ENCODE measurements at places on chromosomes 13 and 19. TPM values are rescaled to one million over a fixed set of nuclear protein-coding genes. Genes with fewer than 3 reads are reported as not detected.

Gene ZNF888
- total RNA-seq: 0.03 TPM

Gene FCAR
- total RNA-seq: not detected

Gene LILRB4
- total RNA-seq: not detected

Gene FAM124A
- 1.6 TPM for total RNA-seq

- no peak for DNase-seq
Measured at GRCh38 chr13:110517505-110518225, 43.9 kb downstream of the RAB20 start.

DNA sequence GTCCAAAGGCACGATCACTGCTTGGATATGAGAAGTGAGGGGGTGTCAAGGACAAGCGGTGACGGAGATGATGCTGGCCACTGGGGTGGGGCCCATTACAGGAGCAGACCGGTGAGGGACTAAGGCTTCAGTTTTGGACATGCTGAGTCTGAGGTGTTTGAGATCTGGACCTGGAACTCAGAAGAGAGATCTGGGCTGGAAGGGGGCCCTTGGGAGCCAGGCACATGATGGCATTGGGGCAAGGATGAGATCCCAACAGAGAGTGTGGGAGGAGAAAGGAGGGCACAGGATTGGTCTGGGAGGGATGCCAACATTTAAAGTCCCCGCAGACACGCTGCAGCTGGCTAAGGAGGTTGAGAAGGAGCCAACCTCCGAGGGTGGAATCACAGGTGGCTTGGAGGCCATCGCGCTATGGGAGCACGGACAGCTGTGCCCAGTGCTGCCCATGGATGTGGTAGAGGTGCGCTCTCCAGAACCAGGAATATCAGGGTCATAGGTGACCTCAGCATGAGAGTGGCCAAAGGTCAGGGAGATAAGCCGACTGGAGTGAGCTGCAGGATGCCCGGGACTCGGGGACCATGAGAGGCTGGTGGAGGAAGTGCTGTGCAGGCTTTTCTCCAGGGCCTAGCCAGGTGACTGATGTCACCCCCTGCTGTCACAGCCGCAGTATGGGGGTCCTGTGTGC, 21.8 kb downstream of the DHRS12 start:
- DNase-seq: no peak

DNA sequence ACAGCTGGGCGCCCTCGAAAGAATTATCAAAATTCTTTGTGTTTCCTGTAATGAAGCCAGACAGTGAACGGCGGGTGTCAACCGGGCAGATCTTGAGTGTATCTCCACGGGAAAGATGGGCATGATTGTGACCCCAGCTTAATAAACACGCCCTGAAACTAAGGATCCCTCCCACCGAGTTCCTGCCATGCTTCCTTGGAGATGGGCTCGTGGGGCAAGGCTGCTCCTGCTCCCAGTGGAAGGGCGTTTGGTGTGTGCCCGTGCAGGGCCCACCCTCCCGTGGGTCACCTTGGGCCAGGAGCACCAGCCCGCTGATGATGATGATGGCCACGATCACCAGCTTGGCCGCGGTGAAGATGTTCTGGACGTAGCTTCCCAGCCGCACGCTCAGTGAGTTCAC, 7.4 kb downstream of the SLC7A9 start:
- no peak for DNase-seq

GRCh38 chr13:110391273-110391672, 84.2 kb downstream of the COL4A2 start:
- DNase-seq: no peak

Data from HT1080 (cell line).